ENCODE measurements at places on chromosomes 3 and 15.
A peak's percentile ranks its signal among the peaks of the same experiment; 100 is the strongest.

DNA sequence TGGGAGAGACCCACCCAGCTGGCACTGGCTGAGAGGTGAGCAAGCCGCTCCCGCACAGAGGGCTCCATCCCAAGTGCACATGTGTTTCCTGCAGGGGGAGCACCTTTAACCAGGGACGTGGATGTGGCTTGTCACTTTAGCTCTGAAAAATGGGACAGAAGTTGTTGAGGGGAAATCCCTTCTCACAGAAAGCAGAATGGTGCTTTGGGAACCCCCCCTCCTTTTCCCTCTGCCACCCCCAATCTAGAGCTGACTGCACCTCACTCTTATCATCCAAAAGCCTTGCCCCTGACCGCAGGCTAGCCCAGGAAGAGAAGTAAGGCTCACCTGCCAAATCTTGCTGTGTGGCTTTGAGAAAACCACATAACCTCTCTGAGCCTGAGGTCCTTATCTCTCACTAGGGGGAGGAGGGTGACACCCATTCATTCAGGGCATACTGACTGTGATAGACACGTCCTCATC, 77.9 kb downstream of the RPN1 start:
- peak; percentile 25 for DNase-seq

- no peak for DNase-seq
Observed at GRCh38 chr3:43997788-43998369, 243.8 kb upstream of the TOPAZ1 start.

DNA sequence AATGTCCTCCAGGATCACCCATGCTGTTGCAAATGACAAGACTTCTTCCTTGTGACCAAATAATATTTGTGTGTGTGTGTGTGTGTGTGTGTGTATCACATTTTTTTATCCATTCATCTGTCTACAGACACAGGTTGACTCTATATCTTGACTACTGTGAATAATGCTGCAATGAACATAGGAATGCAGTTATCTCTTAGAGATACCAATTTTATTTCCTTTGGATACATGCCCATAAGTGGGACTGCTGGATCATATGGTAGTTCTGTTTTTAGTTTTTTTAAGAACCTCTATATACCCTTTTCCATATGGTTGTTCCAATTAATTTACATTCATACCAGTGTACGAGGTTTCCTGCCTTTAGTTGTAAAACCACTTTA, 41.7 kb downstream of the GPR176 start:
- DNase-seq = no peak

DNA sequence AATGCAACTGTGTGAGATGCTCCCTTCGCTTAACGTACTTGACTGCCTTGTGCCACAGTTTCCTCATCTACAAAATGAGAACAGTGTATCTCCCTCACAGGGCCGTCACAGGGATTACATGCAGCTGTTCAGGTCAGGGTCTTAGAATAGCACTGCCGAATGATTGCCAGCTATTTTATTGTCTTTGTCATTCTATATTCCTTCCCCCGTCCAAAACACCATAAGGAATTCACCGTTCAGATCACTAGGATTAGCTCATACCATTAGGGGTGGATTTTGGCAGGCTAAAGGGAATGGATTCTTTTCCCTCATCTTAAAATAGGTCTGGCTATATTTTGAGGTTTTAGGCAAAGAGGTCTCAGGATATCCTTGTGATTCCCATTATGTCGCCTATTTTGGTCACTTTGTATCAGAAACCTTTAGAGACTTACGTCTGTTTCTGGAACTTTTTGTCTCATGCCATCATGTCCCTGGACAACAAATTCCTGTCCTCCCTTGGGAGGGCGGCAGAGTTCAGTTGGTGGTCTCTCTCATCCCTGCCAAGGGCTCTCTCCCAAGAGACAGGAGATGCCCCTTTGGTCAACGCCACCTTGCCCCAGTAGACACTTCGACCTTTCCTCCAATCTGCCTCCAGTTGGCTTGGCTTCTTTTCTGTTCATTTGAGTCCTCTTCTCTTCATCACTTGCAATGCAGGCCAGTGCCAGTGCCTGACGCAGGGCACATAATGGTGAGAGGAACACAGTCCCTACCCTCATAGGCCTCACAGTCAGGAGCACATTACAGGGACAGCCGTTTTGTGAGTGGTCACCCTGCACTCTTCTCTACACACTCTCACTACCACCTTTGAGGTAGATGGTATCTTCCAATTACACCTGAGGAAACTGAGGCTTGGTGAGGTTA, 171.6 kb upstream of the BHLHE40 start:
- no peak for DNase-seq

DNA sequence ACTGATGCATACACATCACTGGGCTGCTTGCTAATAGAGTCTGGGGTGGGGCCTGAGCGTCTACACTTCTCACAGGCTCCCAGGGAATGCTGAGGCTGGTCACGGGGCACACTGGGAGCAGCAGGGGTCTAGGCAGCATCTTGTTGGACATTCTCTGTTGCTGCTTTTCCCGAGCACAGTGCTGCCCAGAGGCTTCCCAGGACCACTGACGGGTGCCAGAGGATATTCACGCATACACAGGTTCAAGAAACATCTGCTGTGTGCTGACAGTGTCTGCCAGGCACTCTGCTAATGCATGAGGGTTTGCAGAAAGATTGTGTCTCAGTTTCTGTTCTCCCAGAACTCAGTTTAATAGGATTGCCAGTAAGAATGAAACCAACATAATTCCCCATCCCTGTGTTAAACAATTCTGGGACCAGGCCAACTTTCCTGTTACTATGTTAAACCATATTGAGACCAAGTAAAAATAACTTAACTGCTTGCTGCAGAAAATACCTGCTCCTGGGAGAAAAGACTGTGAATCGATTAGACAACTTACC, 23.9 kb upstream of the BCL2L10 start:
- no peak for DNase-seq

- DNase-seq = no peak
Observed at GRCh38 chr15:65329984-65330735, 25.7 kb downstream of the RNU5B-1 start.

GRCh38 chr3:123110282-123110975, 43.6 kb downstream of the PDIA5 start:
- DNase-seq = no peak

GRCh38 chr3:43317461-43318316, 31.3 kb downstream of the SNRK start:
- no peak for DNase-seq

DNA sequence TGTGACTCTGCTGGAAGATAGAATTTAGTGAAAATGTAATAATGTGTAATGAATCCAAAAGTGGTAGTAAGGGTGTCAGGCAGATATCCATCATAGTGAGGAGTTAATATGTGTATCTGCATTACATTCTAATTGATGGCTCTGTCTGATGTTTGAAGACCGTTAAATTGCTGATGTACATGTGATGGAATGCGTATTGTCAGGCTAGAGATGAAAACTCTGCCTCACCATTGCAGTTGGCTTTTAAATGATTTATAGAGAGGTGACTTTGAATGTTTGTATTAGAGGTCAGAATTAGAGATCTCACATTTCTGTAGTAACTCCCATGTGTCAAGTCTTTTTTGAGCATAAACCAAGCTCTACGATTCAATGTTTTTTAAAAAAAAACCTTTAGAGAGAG, 234.6 kb downstream of the NAALADL2 start:
- no peak for DNase-seq

DNA sequence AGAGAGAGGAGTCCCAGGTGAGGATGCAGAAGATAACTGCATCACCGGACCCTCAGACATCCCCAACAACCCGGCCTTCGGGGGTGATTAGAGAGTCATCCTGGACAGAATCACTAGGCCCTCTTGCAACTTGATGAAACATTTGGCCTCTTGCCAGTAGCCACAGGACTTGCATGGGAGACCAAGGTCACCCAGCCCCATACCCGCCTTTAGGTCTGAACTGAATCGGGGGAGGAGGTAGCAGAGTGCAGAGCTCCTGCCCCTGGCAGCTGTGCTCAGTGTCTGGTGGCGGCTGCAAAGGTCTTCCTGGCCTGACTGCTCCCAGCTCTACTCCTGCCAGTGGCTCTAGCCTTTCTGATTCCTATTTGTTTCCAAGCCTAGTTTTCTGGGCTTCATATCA, 12.4 kb downstream of the PIF1 start:
- no peak for DNase-seq

DNA sequence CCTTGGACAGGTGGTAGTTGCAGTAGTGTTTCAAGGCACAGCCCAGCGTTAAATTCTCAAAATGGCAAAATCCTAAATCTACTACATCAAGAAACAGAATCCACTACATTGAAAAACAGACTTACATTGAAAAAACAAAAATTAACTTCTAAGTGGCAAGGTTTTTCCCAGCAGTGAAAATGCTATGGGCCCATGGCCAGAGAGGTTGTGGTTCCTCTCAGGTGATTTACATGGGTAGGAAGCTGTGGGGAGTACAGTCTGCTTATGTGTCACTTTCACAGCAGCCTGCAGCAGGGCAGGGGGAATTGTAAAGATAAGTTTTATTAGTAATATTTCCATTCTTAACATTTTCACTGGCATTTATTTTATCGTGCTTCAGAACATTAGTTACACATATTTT, 24.9 kb downstream of the TTC14 start:
- no peak for DNase-seq

DNA sequence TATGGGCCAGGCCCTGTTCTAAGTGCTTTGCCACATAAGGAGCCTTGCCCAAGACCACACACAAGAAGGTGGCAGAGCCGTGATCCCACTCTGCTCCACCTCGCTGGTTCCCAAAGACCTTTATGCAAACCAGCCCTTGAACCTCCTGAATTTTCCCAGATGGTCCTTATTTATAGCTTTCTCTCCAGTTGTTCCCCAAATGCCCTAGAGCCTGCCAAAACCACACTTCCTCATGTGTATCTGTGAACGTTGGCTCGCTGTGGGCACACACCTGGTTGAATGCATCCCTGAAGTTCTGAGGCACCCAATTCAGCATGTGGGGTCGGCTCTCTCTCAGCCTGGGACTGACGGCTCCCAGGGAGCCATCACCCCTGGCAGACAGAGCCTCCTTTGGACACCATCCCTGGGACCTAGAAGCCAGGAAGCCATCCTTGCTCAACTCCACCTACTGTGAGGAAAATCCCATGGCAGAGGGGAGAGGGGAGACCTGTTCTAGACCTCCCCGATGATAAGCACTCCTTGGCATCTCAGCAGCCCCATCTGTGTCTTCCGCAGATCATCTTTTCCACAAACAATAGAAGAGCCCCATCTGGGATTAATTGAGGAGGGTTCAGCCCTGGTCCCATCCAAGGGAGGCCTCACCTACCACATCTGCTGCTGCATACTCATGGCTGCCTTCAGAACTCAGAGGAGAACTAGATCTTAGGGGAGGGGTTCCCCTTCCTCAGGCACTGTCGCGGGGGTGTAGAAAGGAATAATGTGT, 42.3 kb upstream of the LIMD1 start:
- DNase-seq = no peak

- DNase-seq = no peak
Observed at GRCh38 chr15:45548753-45549520, 26.4 kb upstream of the SLC30A4 start.

- DNase-seq = no peak
Observed at GRCh38 chr3:48694610-48695392, 9.1 kb upstream of the NCKIPSD start.

DNA sequence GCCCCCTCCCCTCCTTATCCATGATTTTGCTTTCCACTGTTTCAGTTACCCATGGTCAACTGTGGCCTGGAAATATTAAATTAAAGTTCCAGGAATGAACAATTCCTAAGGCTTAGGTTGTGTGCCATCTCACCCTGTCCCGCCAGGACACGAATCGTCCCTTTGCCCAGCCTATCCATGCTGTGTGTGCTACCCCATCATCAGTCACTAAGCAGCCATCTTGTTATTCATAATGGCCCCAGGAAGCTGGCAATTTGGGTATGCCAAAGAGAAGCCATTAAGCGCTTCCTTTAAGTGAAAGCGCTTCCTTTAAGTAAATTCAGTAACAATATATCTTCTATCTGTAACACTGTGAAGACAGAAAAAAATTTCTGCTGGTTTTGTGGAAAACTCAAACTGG, 49.2 kb upstream of the LDHAL6B start:
- no peak for DNase-seq
